ENCODE measurements at places on chromosomes 4 and X. TPM values are rescaled to one million over a fixed set of nuclear protein-coding genes. Genes with fewer than 3 reads are reported as not detected.

Gene SLC10A3
- total RNA-seq = 47.3 TPM

Gene SLC25A6
- total RNA-seq = 484 TPM

Gene ZNF185
- 11.7 TPM for total RNA-seq

Gene WAS
- total RNA-seq = 1.9 TPM

Gene FABP2
- total RNA-seq = 5.5 TPM

Gene SPANXA1
- not detected for total RNA-seq

Gene SAGE1
- not detected for total RNA-seq

Gene POF1B
- 0.12 TPM for total RNA-seq

Gene RBM3
- 47.8 TPM for total RNA-seq

Gene SHROOM4
- 1.8 TPM for total RNA-seq

Gene BTK
- not detected for total RNA-seq

Gene TLR2
- total RNA-seq = 0.09 TPM

Gene ALAS2
- total RNA-seq = 4.3 TPM

Gene TEX11
- 0.07 TPM for total RNA-seq

Gene MAGEC3
- not detected for total RNA-seq

Gene TXK
- total RNA-seq = 0.67 TPM

Gene VGLL1
- not detected for total RNA-seq

Gene BEND4
- 2.7 TPM for total RNA-seq

Gene CNGA2
- not detected for total RNA-seq

Gene NEUROG2
- 0.24 TPM for total RNA-seq

Gene CTSO
- 2.6 TPM for total RNA-seq

Gene POLN
- total RNA-seq = 5.2 TPM

Gene TMSB15A
- 3.8 TPM for total RNA-seq

Gene WDR45
- 51.4 TPM for total RNA-seq

Gene PPM1K
- total RNA-seq = 54.8 TPM

Gene PLP1
- 0.07 TPM for total RNA-seq

Gene H2AZ1
- total RNA-seq = 130 TPM

Gene SRPX
- 9.6 TPM for total RNA-seq

Gene CYLC1
- total RNA-seq = not detected

Gene AMOT
- total RNA-seq = 27.2 TPM

Gene MEPE
- total RNA-seq = not detected

Gene TRIM2
- total RNA-seq = 40.4 TPM

Gene GC
- 0.21 TPM for total RNA-seq

Gene NPY5R
- 9.7 TPM for total RNA-seq

All from cardiac muscle cell (in vitro differentiated cells and primary cell).